ENCODE measurements at places on chromosomes 5 and 9. TPM values are rescaled to one million over a fixed set of nuclear protein-coding genes. Genes with fewer than 3 reads are reported as not detected.

DNA sequence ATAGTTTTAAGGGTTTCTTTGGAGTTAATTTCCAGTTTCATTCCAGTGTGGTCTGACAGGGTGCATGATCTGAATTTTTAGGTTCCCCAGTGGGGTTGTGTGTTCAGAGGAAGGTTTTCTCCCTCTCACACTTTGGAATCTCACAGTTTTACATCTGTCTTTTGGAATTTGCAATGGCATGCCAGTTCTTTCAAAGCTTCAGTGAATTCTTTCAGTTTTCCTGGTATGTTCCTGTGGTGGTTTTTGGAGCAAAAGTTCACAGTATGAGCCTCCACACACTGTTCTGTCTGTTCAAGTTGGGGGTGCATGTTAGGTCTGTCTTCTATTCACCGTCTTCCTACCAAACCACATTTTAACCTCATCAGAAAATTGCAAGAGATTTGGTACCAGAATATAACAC lies 624.2 kb downstream of the KCTD16 start:
- DNase-seq = no peak

DNA sequence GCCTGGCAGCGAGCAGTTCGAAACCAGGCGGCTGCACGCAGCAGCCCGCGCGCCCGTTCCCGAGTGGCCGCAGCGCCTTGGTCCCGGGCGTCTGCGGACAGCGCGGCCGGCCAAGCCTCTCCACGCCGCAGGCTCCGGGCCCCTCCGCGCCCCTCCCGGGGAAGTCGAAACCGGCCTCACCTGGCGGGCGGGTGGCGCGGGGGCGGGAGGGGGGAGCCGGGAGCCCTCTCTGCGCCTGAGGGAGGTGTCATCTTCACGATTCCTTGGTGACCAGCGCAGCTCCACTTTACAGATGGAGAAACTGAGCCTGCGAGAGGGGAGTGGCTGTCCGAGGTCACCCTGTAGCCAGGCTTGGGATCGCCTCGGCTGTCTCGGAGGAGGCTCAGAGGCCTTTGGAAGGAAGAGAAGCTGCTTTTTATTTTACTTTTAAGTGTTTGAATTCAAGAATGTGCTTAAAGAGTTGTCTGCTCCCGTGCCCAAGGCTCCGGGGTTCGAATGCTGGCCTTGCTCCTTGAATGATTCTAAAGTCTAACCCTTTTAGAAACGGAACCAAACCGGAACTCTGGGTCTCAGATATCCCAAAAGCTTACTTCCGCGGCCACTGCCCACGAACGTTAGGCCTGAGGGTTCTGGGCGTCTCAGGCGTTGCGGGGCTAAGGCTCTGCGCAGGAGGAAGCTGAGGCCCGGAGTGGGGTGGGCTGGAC lies 662 bp downstream of the SUSD3 start:
- no peak for DNase-seq

Gene RIMOC1
- polyA plus RNA-seq = 12.9 TPM

Gene QSOX2
- polyA plus RNA-seq = 6.6 TPM

GRCh38 chr5:431001-431710 lies 11.8 kb upstream of the EXOC3 start:
- DNase-seq = no peak

- DNase-seq = no peak
These were observed 12.6 kb downstream of the ZNF462 start for GRCh38 chr9:106875529-106875928.

GRCh38 chr5:126419102-126419501 lies 4.1 kb upstream of the GRAMD2B start:
- no peak for DNase-seq

Gene DDX4
- polyA plus RNA-seq = 0.06 TPM

Gene SLC6A3
- polyA plus RNA-seq = not detected

DNA sequence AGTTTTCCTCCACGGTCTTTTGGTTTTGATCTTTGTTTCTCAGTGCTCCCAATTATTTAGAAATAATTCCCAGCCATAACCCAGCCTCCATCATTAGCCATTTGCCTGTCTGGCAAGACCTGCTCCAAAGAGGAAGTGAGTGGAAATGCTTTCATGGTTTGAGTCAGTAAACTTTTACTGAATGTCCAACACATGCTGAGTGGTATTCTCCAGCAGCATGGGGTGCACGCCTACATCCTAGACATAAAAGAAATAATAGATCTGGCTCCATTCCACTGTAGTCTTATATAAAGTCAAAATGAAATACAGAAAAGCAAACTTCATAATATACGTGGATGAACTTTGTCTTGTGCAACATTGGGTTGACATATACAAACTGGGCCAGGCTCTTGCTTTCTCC lies 757.2 kb downstream of the TLE1 start:
- DNase-seq = no peak

- no peak for DNase-seq
These were observed 188.0 kb upstream of the PIK3R1 start for GRCh38 chr5:68027519-68027918.

DNA sequence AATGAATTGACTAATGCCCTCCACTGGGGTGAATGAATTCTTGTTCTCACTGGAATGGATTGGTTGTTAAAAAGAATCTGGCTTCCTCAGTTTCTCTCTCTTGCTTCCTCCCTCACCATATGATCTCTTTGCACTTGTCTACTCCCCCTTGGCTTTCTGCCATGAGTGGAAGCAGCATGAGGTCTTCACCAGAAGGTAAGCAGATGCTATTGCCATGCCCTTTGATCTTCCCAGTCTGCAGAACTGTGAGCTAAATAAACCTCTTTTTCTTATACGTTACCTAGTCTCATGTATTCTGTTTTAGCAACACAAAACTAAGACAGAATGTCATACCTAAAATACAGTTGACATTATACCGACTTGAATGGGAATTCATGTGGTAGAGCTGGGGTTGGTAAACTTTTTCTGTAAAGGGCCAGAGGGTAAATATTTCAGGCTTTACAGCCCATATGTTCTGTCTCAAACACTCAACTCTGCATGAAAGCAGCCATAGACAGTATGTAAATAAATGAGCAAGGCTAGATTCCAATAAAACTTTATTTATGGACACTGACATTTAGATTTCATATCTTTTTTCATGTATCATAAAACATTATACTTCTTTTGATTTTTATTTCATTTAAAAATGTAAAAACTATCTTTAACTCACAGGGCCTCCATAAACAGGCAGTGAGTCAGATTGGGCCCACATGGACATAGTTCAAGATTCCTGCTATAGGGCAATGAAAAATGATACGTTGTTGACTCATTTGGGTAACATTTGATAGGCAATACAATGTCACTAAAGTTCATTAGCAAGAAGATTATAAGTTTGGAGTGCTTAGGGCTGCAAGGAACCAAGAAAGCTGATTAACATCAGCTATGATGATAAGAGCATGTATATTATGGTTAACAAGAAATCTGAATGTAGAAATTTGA lies 79.4 kb upstream of the TLE4 start:
- no peak for DNase-seq

- DNase-seq = no peak
These were observed 102.6 kb downstream of the TMEM232 start for GRCh38 chr5:110623874-110624273.

DNA sequence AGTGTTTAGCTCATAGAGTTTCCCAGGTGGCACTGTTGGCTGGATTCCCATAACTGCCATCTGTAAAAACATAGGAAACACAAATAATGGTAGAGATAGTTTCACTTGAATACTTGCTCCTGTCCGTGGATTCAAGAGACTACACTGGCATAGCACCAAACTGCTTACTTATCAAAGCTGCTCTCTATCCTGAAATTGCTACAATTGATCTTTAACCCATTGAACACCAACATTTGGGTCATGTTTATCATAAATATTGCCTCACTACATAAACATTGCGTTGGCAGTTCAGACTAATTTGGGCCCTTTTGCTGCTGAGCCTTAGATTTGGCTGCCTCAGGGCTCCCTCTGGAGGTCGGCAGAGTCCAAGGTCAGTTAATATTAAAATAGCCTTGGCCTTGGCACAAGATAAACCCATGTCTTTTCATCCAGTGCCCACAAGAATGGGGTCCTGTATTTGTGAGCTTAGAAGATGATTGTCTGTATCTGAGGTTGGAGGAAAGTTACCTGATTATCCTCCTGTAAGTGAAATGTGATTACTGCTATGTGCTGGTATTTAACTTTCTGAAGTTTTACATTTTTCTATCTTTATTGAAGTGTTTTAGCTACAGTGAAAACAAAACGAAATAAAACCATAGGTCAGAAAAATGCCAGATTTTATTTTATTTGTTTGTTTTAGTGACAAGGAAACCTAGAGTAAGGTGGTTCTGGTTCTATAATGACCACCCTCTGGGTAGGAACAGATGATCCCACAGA lies 4.0 kb upstream of the RANBP3L start:
- peak; percentile 22 for DNase-seq

GRCh38 chr5:1568201-1568979 lies 44.6 kb upstream of the LPCAT1 start:
- DNase-seq = no peak

GRCh38 chr5:90598293-90598692 lies 39.7 kb downstream of the ADGRV1 start:
- no peak for DNase-seq

DNA sequence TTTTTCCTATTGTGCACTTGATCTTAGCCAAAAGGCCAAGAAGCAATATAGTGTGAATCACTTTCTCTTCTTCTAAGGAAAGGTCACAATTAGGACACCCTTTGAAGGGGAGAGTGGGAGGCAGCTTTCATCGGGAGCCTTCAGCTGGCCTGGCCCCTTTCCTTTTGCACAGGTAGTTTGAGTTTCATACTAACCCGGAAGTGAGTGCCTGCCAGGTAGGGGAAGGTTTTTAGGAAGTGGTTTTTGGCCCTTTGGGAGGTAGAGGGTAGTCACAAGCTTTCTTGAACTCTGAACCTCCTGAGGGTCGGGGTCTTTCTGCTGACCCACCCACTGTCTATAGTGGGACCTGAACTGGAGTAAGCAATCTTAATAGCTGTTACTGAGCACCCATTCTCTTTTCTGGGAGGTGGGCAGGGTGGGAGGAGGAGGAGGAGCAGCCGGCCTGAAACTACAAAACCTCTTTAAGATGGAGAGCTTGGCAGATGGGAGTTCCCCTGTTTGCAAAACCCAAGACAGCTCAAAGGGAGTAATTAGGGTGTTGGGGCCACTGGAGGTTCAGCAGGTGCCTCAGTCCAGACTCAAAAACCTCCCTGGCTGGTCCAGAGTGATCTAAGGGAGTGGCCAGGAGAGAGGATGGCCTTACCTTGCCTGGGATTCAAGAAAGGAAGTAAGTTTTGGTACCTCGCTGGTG lies 6.0 kb downstream of the LARP1 start:
- no peak for DNase-seq

GRCh38 chr5:144011388-144011787 lies 159.1 kb downstream of the YIPF5 start:
- no peak for DNase-seq

- no peak for DNase-seq
These were observed 1.6 kb downstream of the NR2F1 start for GRCh38 chr5:93584596-93585040.

DNA sequence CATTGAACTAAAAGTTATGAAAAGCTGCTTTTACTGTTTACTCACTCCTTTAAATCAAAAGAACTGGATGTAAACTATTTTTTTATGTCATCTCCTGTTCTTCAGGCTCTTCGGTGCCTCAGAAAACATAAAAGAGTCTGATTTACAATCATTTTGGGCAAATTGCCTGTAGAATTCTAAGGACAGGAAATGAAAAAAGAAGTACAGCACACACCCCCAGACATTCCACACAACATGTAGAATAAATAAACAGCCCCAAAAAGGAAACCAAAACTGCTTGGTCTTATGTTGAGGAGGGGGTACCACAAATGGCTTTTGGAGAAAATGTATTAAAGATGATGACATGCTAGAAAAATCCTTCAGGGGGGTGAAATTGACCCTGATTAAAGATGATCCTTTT lies 57.2 kb downstream of the ITGA1 start:
- DNase-seq = no peak

GRCh38 chr5:55634209-55634805 lies 77.8 kb downstream of the SLC38A9 start:
- no peak for DNase-seq

Gene FCN2
- 0.16 TPM for polyA plus RNA-seq

Gene IL4
- not detected for polyA plus RNA-seq

GRCh38 chr9:32161209-32161608 lies 223.2 kb upstream of the ACO1 start:
- no peak for DNase-seq

DNA sequence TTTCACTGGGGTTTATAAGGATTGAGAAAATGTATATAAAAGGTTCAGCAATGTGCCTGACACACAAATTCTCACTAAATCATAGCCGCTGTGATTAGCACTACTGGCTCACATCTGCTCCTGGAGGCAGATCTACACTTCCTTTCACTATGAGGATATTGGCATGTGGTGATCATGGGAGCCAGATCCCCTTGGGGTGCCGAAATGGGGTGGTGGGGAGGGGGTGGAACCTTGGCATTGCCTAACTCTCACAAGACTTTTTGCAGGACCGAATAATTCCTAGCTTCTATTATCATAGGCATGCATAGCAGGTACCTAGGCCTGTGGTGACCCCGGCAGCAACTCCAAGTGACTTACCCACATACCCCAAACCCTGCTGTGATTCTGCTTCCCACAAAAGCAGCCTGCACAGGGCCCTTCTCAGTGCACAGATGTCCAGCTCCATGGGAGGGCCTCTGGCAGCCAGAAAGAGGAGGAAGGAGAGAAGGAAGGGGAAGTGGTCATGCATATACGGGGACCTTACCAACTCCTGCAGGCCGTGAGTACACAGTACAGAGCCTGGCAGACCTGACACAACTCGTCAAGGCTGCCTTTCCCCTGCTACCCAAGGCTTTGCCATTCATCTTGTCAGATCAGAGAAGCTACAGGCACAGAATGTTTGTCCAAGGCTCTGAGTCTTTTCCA lies 61.3 kb upstream of the IQGAP2 start:
- DNase-seq = no peak

Gene MARVELD2
- polyA plus RNA-seq = 0.10 TPM

Gene SV2C
- 0.08 TPM for polyA plus RNA-seq

- DNase-seq = peak; percentile 44
These were observed 290.2 kb upstream of the RGMB start for GRCh38 chr5:98483301-98483685.

DNA sequence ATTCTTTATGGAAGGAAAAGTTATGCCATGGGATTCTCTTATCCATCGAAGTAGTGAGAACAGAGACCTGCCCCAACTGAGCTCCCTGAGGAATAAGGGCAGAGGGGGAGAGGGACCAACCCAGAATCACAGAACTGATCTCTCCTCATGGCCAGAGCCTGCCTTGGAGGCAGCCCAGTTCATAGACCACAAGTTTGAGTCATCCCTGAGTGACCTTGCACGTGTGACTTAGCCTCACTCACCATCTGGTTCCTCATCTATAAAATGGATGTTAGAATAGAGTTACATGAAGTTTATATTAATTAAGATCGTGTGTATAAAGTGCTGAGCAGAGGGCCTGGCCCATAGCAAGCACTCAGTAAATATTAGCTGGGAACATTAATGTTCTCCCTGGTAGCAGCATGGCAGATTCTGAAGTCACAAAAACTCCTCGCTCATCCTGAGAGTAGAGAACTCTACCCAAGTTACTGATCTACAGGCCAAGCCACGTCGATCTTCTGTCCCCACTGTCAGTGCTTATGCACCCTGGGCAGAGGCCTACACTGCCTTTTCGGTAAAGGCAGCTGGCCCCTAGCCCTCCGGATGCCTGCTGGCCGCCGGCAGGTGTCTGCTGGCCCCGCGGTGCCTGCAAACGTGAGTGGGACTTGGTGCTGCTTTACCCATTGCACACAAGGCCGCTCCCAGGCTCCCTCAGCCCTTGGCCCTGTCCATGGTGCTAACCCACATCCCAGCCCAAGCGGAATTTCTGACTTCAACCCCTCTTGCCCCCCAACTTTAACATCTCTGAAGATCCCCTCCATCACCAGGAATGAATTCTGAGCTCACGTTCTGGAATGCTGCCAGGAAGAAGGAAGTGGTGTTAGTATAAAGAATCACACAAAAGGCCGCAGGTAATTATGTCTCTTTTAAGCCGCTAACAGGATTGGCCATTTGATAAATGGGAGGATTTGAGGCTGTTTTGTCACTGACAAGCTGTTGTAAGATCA lies 61.1 kb upstream of the ARAP3 start:
- DNase-seq = no peak
